Osteocyte (in vitro differentiated cells): ENCODE measurements at places on chromosomes 2 and 18.

DNA sequence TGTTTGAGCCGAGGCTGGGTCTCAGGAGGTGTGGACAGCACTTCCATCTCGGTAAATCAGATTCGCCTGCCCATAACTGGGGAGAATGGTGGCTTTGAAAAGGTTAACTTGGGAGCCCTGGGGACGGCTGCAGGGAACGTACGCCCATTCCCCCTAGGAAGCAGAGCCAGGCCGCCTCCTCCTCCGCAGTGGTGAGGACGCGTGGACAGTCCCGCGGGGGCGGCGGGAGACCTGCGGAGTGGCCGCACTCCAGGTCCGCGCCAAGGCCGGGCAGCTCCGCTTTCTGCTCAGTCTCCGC, 845 bp upstream of the MYCN start:
- peak; percentile 86 for DNase-seq
- H3K27me3 ChIP-seq: peaks cover 75% of the 10 kb centered on the region
- H3K4me3 ChIP-seq: peak overlapping the region; percentile 69

- H3K27ac ChIP-seq: no peak overlapping the region
- H3K4me1 ChIP-seq: peaks cover 5% of the 10 kb centered on the region
- no peak for DNase-seq
- no peak overlapping the region for H3K4me3 ChIP-seq
- H3K36me3 ChIP-seq: no peaks in the 10 kb centered on the region
These were observed 78.1 kb downstream of the TEX51 start for GRCh38 chr2:126976721-126977328.

DNA sequence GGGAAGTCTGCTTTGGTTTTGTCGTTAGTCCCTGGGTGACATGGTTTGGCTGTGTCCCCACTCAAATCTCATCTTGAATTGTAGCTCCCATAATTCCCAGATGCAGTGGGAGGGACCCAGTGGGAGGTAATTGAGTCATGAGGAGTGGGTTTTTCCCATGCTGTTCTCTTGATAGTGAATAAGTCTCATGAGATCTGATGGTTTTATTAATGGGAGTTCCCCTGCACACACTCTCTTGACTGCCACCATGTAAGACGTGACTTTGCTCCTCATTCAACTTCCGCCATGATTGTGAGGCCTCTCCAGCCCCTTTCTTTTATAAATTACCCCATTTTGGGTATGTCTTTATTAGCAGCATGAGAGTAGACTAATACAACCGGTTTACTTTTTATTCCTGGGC, 405.8 kb upstream of the ID2 start:
- peaks cover 16% of the 10 kb centered on the region for H3K27me3 ChIP-seq
- H3K36me3 ChIP-seq: no peaks in the 10 kb centered on the region
- no peaks in the 10 kb centered on the region for H3K4me1 ChIP-seq
- no peak overlapping the region for H3K4me3 ChIP-seq

DNA sequence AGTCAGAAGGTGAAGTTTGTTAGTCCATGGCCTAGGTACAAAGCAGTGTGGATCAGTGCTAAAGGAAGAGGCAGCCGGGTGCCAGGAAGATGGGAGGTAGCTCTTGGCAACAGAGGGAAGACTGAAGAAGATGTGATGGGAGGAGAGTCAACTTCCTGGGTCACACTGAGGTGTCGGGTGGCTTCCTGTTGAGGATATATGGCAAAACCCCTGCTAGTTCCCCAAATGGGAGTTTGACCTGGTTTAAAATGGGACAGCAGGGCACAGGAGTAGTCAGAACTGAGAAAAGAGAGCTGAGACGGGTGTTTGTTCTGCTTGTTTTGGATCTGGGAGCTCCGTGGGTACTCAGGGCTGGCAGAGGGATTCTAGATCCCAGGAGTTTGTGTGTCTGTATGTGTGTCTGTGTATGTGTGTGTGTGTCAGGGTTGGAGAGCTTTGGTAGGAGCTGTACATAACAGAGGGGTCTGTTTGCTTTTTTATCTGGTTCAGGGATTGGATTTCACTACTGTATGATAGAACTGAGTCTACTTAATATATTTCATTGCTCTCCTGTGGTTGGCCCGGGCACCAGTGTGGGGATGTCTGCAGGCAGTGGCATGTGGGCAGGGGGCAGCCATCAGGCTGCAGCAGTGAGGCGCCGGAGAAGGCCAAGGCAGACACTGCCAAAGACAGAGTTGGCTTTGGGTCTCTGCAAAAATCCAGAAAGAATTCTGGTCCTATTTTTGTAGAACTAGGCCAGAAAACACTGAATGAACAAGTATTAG, 17.1 kb downstream of the MXD1 start:
- H3K36me3 ChIP-seq: peaks cover 16% of the 10 kb centered on the region
- no peaks in the 10 kb centered on the region for H3K27me3 ChIP-seq
- H3K4me1 ChIP-seq: peaks cover 16% of the 10 kb centered on the region
- H3K27ac ChIP-seq: no peak overlapping the region
- DNase-seq: no peak

GRCh38 chr18:59400407-59400806, 41.3 kb upstream of the LMAN1 start:
- DNase-seq: no peak
- no peaks in the 10 kb centered on the region for H3K4me1 ChIP-seq
- no peak overlapping the region for H3K4me3 ChIP-seq
- H3K36me3 ChIP-seq: no peaks in the 10 kb centered on the region
- H3K27ac ChIP-seq: no peak overlapping the region

- no peaks in the 10 kb centered on the region for H3K36me3 ChIP-seq
- H3K27me3 ChIP-seq: peaks cover 26% of the 10 kb centered on the region
- H3K27ac ChIP-seq: no peak overlapping the region
- peaks cover 6% of the 10 kb centered on the region for H3K4me1 ChIP-seq
- peak; percentile 38 for DNase-seq
These were observed 43.7 kb upstream of the SNED1 start for GRCh38 chr2:240954436-240955305.

GRCh38 chr2:132479155-132479554, 62.5 kb downstream of the GPR39 start:
- DNase-seq: no peak
- no peaks in the 10 kb centered on the region for H3K4me1 ChIP-seq
- no peak overlapping the region for H3K27ac ChIP-seq
- no peak overlapping the region for H3K4me3 ChIP-seq

GRCh38 chr2:163884416-163884815, 148.6 kb upstream of the FIGN start:
- no peak for DNase-seq
- H3K27ac ChIP-seq: peak overlapping the region; percentile 78
- no peaks in the 10 kb centered on the region for H3K36me3 ChIP-seq
- H3K4me3 ChIP-seq: no peak overlapping the region

- no peak overlapping the region for H3K4me3 ChIP-seq
- no peak for DNase-seq
- H3K27ac ChIP-seq: peak overlapping the region; percentile 20
- H3K36me3 ChIP-seq: no peaks in the 10 kb centered on the region
- no peaks in the 10 kb centered on the region for H3K27me3 ChIP-seq
These were observed 36.6 kb downstream of the EHBP1 start for GRCh38 chr2:62741954-62742722.

DNA sequence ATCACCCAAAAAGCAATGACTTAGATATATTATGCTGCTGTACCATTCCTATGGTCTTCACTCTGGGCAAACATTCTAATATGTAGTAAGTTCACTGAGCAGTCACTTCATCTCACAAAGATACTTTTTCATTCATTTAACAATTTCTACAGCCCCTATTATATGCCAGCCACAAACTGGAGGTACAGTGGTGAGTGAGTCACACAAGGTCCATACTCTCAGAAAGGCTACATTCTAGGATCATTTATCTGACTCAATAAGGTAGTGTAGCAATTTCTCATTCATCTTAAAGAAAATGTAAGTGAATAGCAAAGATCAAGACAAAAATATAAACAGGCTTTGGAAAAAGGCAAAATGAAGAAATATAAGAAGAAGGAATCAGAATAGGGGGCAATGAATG, 40.5 kb downstream of the NHEJ1 start:
- no peak overlapping the region for H3K4me3 ChIP-seq
- H3K27ac ChIP-seq: no peak overlapping the region

DNA sequence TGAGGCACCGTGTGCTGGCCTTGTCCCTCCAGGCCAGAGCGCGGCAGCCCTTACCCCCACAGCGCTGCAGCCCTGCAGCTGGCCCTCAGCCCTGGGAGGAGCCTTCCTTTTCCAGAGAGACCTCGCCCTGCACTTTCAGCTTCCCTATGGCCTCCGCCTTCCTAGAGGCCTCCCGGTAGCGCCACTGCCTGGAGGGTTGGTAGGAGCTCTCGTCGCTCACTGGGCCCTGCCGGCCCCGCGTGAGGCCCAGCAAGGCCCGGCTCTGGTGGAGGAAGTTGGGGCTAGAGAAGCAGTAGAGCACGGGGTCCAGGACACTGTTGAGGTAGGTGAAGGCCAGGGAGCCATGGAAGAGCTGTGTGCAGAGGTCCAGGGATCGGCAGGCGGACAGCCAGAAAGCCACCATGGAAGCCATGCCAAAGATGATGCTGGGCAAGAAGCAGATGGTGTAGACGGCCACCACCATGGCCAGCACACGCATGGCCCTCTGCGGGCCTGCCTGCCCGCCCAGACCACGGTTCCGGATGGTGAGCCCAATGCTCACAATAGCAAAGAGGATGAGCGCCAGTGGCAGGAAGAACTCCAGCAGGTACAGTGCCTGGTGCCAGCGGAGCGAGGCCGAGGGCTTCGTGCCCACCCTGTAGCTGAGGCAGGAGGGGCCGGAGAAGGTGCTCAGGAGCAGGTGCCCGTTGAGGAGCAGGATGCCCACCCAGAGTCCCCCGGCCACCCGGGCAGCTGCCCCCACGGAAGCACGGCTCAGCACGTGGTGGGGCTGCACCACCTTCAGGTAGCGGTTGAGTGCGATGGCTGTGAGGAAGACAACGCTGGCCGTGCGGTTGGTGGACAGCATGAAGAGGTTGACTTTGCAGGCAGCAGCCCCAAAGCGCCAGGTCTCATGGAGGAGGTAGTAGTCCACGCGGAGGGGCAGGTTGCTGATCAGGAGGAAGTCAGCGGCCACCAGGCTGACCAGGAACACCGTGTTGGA, 821 bp downstream of the OXER1 start:
- no peak overlapping the region for H3K27ac ChIP-seq
- no peak overlapping the region for H3K4me3 ChIP-seq

DNA sequence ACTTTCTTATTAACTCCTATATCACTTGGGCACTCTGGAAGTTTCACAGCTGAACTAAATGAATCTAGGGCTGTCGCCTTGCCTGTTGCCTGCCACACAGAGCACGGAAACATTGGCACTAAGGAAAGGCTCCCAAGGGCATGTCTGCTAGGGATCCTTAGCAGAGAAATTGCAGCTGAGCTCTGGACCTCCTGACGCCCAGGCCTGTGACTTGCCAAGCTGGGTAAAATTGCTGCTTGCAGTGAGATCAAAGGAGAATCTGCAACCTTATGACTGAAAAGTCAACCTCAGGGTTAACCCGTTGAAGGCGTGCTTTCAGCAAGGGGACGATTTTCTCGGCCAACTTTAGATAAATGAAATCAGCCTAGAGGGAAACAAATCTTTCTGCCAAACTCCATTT, 189.8 kb downstream of the NCK2 start:
- DNase-seq: no peak
- no peak overlapping the region for H3K27ac ChIP-seq
- no peak overlapping the region for H3K4me3 ChIP-seq
- no peaks in the 10 kb centered on the region for H3K4me1 ChIP-seq
- peaks cover 20% of the 10 kb centered on the region for H3K27me3 ChIP-seq

DNA sequence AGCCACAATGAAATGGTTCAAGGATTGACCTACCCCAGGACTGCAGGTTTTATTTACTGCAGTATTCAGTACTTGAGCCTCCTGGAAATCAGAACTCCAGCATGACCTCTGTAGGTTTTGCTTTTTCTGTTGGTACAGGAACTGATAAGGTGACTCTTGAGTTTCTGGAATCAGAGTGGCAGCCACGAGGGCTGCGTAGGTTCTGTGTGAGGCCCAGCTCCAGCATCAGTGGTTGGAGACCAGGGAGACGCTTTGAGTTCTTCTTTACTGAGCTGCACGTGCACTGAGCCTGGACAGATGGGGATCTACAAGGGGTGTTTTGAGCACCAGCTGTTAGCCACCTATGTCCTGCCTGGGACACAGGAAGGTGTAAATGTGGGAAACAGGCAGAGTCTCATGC, 222.7 kb upstream of the EPAS1 start:
- H3K36me3 ChIP-seq: no peaks in the 10 kb centered on the region
- no peak for DNase-seq
